Caudate nucleus (tissue), 63 donors: ENCODE measurements at places on chromosomes 6 and 20.
A peak's percentile ranks its signal among the peaks of the same experiment; 100 is the strongest.

DNA sequence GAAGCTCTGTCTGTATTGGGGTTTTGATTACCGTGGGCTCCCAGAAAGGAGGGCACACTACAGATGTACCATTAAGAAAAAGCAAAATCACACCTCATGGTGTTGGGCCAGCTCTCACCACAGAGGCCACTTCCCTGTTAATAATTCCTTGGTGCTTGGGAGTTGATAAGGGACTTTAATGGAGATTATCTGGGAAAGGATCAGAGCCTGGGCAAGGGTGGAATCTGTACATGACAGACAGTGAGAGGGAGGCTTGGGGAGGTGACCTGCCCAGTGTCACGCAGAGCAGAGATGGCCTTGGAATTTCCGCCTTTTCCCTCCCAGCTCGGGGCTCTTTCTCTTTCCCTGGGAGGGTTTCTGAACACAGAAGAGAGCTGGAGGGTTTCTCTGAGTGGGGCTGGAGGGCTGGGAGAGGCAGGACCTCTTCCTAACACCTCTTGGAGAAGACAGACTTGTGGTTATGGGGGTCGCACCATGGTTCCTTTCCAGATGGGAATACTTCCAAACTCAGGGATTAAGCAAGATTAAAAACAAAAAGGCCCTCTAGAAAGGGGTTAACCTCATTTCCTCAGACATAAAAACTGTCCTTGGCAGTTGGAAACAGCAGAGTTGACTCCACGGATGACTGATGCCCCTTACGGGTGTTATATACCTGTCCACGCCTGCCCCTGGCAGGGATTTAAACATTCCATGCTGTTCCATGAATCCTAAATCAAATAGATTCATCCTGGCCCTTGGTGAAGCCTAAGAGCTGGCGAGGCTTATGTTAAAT, 16.8 kb upstream of the KCNK16 start:
- DNase-seq, result no peak

DNA sequence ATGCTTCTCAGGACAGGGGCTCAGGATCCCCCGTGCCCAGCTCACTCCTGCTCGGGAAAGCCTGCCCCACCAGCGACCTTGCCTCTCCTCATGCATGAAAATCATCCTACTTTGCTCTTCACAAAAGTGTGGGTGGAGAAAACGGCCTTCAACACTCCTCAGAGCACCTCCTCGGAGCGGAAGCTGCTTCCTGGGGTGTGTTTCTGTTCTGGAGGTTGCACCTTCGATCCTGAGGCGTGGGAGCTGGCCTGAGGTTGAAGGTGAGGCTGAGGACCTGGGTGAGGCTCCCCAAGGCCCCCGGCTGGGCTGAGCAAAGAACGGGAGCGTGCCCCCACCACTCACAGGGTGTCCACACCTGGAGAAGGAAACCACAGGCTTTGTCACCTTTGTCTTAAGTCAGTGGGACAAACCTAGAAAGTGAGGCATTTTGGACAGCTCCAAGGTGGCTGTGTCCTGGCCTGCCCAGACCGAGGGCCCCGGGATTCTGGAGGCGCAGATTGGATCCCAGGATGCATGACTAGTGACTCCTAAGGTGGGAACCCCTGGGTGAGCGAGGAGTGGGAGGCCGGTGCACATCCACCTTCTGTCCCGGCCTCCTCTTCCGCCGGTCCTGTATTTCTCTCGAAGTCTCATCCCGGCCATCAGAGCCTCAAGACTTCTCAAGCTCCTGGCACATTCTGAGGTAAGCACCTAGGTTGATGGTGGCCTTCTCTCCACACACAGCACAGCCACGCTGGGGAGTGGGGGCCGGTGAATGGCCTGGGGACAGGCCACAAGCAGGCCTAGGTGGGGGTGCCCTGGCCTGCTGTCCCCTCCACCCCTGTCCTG, 104.7 kb downstream of the TMEM242 start:
- no peak for DNase-seq

- no peak for DNase-seq
Measured at GRCh38 chr6:148323344-148323743, 19.3 kb upstream of the SASH1 start.

GRCh38 chr6:110348961-110349690, 9.0 kb downstream of the METTL24 start:
- no peak for DNase-seq

DNA sequence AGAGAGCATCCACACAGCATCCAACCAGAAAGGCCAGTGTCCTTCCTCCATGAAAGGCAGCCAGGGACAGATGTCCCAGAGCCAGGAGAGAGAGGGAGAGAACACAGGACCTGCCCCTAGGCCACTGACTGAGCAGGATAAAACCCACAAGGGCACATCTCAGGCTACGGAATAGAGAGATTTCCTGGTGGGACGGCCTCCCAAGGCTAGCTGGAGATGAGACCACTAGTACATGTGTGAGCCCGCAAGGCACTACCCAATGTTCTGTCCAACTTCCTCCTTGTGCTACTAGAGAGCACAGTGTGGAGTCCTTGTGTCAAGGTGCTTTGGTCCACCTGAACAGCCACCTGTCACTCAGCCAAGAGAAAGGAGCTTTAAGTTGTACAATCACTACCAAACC, 44.2 kb downstream of the PLCG1 start:
- DNase-seq, result no peak

- DNase-seq, result no peak
Measured at GRCh38 chr6:151073701-151074100, 166.1 kb upstream of the AKAP12 start.

GRCh38 chr6:17938901-17939300, 48.5 kb downstream of the KIF13A start:
- no peak for DNase-seq

GRCh38 chr20:44790638-44791393, 19.5 kb downstream of the RIMS4 start:
- no peak for DNase-seq

- DNase-seq, result no peak
Measured at GRCh38 chr20:25553819-25554296, 31.5 kb downstream of the NINL start.

- no peak for DNase-seq
Measured at GRCh38 chr6:159762681-159763293, 942 bp downstream of the ACAT2 start.

GRCh38 chr6:27617700-27618689, 145.1 kb upstream of the ZNF184 start:
- DNase-seq, result no peak

DNA sequence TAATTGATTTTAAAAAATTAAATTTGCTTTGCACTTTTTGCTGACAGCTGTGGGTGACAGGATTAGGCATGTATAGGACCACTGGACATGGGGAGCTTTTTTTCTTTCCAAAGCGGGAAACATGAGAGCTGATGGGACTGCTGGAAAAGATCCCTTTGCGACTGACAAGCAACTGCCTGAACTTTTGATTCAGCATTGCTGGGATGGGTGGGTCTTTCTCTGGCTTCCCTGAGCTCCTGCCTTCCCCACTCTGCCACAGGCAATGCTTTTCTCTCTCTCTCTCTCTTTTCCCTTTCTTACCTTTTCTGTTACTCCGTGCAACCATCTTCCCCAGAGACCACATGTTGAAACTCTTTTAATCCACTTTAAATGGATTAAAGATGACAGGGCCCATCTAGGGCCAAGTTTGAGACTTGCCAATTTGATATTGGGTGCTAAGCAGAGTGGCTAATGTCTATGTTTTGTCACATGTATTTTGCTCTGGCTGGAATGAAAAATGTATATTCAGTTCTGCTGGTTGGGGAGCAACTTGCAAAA, 33.5 kb upstream of the TPD52L1 start:
- no peak for DNase-seq

DNA sequence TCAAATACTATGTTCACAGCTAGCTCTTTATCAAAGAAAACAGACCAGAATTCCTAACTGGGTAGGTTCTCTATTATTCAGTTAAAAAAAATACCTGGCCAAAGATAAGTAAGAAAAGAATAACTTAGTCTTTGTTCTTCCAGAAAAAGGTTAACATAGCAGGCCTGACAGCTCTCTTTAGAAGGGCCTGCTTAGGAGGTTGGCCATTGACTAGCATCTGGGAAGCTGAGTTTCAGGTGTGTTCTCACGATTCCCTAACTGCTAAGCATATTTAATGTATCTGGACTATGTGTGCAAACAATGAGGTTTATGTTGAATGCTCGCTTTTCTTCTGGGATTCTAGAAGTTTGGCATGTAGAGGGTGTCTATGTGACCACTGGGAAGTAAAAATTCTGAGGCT, 618.9 kb downstream of the HACE1 start:
- DNase-seq, result no peak

- DNase-seq, result no peak
Measured at GRCh38 chr6:90495216-90495817, 91.6 kb downstream of the MAP3K7 start.

DNA sequence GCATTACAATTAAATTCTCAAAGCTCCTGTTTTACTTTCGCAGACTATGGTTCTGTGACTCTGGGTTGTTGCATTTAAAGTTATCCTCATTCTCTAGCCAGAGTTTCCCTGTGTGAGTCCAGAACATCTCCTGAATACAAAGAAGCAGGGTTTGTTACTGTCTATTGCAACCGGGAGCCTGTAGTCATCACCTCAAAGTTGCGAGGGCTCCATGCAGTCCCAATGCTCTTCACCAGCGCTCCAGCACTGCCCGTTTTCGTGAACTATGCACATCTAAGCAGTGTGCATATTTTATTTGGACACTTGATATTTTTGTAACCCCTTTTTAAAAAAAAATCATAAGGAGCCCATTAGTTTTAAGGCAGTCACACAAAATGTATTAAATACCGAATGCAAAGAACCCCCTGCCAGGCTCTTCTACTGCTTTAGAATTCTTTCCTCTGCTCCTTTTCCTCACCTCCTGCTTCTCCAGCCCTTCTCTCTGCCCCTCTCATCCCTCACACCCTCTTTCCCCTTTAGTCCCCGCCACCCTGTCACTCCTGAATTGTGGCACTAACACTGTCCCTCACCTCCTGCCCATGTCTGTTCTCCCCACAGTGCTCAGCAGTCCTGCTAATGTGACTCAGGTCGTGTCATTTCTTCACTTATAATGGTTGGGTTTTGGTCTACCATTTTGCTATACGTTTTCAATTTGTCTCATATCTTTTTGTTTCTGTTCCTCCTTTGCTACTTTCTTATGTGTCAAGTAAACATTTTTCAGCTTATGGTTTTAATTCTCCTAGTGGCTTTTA, 1.1 kb upstream of the HLA-C start:
- DNase-seq, result no peak

DNA sequence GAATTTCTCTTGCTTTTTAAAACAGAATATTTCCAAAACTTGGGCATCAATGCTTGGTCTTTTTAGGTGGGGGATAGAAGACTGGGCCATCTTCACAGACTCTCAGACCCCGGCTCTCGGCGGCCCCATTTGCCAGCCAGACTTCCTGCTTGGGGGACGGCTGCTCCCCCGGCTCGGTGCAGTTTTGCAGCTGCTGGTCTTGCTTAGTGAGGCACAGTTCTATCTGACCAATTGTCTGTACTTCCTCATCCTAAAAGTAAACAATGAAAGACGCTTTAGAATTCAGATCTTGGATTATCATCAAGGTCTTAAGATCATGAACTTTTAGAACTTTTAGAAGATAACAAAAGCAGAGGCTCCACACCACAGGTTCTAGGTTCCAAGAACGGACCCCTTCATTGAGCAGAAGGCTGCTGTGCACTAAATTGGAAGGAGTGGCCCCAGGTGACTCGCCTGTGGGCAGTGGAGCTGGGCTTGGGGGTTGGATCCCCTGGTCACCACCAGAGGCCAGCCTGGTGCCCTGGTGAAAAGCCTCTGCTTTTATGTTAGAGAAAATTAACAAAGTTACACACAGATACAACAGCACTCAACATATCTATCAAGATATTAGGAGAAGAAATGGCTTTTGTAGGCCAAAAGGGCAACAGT, 26.7 kb downstream of the RNASET2 start:
- no peak for DNase-seq

- DNase-seq, result no peak
Measured at GRCh38 chr6:3088446-3088845, 20.2 kb downstream of the RIPK1 start.

- DNase-seq, result no peak
Measured at GRCh38 chr6:23910420-23910819, 215.6 kb upstream of the NRSN1 start.

DNA sequence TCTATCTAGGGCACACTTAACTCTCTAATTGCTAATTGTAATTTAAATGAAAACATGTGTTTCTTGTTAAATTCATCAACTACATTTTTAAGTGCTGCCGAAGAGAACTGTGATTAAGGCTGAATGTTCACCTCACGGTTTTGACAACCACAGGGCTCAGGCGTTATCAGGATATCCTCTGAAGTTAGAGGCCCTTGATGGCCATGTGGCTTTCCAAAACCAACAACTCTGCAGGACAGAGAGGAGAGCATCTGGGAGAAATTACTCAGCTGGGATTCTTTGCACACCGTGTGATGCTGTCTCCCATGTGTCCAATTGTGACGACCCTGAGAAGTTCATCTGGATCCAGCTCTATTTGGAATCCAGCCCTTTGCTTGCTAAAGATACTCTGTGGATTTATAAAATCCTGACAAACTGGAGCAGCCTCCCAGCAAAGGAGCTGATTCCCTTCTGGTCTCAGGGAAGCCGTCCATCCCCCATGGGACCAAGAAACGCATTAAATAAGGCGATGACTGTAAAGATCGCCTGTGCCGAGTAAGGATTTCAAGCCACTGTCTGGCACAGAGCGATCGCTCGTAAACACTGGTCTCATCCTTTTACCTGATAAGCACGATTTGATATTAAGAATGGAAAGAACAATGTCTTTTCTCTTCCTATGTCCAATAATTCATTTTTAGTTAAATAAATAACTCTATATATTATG, 401.1 kb downstream of the CD83 start:
- DNase-seq, result no peak

- peak; percentile 85 for DNase-seq
Measured at GRCh38 chr20:1776681-1777475, 118.3 kb upstream of the SIRPA start.

DNA sequence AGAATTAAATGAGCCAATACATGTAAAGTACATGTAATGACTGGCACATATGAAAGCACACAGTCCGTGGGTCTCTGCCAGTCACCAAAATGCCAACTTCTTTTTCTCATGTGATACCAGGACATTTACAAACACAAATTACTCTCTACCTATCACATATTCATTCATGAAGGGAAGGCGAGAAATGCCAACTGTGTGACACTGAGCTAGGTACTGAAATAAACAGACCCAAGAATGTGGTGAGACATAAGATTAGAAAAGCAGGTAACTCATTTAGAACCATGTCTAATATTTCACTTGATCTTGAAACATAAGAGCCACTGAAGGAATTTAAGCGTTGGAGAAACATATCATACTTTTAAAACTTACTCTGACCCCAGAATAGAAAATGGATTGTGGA, 41.4 kb downstream of the HBS1L start:
- DNase-seq, result no peak

DNA sequence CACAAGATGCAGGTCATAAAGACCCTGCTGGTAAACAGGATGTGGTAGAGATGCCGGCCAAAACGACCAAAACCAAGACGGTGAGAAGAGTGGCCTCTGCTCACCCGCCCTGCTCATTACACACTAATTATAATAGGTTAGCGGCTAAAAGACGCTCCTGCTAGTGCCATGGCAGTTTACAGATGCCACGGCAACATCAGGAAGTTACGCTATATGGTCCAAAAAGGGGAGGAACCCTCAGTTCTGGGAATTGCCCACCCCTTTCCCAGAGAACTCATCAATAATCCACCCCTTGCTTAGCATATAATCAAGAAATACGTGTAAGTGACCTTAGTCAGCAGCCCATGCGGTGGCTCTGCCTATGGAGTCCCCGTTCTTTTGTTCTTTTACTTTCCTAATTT, 17.6 kb downstream of the BHLHE23 start:
- no peak for DNase-seq
